ENCODE measurements at places on chromosomes 11 and 22. TPM values are rescaled to one million over a fixed set of nuclear protein-coding genes. Genes with fewer than 3 reads are reported as not detected.

CCDC15 gene
- 4.3 TPM for total RNA-seq

DNA sequence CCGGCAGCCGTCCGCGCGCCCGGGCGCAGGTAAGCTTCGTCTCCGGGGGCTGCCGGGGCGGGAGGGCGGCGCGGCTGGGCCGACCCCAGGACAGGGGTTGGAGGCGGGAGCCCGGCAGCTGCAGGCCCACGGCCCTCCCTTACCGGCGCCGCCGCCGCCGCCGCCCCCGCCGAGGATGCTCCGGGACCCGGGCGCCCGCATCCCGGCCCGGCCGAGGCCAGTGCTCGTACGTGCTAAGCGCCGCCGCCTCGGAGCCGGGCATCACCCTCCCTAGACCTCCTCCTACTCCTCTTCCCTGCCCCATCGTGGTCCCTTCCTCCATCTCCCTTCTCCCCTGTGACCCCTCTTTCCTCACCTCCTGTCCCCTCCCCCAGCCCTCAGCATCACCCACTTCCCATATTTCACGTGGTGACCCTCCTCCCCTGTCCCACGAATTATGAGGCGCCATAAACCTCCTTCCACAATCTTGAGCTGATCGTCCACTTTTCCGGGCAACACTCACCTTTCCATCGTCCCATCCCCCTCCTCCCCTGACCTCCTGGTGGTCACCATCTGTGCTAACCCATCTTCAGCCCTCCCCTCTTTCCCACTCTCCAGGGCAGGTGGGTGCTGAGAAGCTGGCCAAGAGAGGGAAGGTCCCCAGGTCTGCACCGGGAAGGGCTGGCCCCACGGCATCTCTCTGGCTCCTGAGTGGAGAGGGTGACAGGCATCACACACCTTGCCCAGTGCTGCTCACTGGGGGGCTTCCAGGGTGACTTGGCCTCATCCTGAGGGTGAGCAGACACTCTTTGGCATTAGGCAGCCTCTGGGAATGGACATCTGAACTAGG, 612 bp downstream of the ASPHD2 start:
- DNase-seq, result no peak

DNA sequence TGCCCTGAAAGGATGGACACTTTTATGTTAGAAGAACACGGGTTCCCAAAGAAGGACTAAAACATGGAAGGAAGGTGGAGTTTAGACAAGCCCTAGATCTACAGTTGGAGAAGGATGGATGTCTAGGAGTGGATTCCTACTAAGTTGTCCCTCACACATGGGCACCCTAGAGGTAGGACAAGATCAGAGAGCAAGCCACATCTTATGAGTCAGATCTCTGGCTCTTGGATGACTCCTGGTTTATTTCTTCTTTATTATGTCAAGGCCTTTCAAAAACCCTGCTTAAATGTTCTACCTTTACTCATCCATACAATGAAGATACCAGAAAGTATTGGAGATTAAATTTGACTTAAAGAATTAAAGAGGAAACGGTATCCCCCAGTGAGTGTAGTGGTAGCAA, 34.4 kb downstream of the PRCP start:
- DNase-seq, result no peak

DNA sequence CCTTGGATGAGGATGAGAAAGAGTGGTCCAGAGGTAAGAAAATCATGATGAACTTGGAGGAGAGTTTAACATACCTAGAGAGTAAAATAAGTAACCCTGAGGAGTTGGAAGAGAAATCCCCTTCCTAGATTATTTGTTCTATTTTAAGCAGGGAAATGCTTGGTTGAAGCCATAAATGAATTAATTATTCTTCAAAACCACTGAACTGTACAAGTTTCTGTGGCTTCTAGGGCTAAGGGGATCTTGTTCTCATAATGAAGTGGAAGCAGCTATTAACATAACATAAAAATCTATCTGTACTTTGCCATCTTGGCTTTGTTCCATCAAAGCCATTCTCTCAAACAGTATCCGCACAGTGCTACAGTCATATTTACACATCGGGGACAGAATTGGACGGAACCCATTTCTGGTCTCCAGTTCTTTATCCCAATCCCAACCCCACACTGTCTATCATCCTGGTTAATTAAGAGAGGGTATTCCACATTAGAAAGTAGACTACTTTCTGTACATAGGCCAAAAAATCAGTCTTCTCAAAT, 14.5 kb upstream of the ARHGAP42 start:
- no peak for DNase-seq

CARNS1 gene
- not detected for total RNA-seq

DNA sequence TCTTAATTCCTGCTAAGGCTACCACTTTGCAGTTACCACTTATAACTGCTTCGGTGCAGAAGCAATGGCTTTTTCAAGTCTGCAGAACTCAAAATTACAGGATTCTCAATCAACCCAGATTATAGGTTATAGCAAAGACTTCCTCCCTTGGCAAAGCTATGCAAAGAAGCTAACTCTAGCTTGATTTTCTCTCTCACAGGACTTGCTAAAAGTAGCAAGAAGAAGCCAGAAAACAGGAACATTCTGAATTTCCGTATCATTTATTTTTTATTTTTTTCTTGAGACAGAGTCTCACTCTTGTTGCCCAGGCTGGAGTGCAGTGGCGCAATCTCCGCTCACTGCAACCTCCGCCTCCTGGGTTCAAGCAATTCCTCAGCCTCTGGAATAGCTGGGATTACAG, 10.7 kb upstream of the PLEKHB1 start:
- no peak for DNase-seq

DNA sequence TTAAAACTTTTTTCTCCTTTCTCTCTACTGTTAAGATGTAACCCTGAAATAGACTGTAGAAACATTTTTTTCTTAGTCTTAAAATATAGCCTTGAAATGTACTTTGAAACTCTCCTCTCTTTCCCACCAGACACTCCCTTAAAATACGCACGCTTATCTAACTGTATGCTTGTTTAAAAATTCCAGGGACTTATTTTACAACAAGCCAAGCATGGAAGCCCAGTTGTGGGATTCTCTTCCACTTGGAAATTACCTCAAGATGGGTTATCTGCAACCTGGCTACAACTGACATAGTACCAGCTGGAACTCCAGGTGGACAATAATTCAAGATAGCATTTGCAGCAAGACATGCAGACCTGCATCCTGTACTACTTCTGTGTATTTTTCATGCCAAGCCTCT, 12.1 kb upstream of the CHORDC1 start:
- DNase-seq, result no peak

APOBEC3B gene
- total RNA-seq, result 13.6 TPM

CCDC81 gene
- total RNA-seq, result not detected

DNA sequence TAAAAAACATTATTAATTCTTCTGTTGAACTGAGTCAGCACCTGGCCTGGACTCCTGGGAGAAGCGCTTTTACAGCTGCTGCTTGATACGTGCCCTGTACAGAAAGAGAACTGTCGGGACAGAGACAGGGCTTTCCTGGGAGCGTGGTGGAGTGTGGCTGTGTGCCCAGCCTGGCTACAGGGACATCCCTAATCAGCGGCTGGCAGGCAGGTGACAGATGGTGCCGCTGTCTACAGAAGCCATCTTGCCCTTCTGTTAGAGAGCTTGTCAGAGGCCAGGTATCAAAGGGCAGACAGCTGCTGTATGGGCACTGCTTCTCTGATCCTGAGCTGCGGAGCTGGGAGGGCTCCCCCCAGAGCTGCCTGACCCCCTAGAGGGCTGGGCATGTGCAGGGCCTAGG, 361.8 kb downstream of the TENM4 start:
- no peak for DNase-seq

DNA sequence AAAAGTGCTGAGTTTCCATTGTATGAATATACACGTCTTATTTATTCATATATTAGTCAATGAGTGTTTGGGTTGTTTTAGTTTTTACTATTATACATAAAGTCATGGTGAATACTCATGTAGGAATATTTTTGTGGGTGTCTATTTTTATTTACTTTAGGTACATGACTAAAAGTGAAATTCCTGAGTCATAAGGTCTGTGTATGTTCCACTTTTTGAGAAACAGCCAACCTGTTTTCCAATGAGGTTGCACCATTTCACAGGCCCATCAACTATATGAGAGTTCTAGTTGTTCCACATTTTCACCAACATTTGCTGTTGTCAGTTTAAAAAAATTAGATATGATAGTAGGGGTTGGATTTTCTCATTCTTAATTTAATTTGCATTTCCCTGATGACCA, 6.6 kb upstream of the OR6X1 start:
- DNase-seq, result no peak

EMSY gene
- total RNA-seq, result 44.2 TPM

DNA sequence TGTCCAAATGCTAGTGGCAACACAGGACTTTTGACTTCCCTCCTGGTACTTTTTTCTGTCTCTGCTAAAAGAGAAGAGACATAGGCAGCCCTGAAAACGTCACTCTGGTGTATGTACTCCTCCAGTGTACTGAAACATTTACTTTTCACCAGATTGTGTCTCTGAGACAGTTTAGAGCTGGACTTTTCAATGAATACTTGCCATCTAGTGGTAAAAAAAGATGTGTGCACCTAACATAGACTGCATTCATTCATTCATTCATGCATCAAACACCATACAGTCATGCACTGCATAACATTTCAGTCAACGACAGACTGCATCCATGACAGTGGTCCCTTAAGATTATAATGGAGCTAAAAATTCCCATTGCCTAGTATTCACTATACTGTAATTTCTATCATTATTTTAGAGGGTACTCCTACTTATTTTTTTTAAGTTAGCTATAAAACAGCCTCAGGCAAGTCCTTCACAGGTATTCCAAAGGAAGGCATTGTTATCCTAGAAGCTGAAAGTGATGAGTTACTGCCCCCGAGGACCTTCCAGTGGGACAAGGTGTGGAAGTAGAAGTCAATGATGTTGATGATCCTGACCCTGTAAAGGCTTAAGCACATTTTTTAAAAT, 186.2 kb downstream of the SPON1 start:
- DNase-seq, result peak; percentile 61

NFAM1 gene
- not detected for total RNA-seq

SMIM35 gene
- total RNA-seq, result not detected

IGSF9B gene
- 1.7 TPM for total RNA-seq

- no peak for DNase-seq
Observed at GRCh38 chr22:36871669-36872081, 10.9 kb downstream of the NCF4 start.

DNA sequence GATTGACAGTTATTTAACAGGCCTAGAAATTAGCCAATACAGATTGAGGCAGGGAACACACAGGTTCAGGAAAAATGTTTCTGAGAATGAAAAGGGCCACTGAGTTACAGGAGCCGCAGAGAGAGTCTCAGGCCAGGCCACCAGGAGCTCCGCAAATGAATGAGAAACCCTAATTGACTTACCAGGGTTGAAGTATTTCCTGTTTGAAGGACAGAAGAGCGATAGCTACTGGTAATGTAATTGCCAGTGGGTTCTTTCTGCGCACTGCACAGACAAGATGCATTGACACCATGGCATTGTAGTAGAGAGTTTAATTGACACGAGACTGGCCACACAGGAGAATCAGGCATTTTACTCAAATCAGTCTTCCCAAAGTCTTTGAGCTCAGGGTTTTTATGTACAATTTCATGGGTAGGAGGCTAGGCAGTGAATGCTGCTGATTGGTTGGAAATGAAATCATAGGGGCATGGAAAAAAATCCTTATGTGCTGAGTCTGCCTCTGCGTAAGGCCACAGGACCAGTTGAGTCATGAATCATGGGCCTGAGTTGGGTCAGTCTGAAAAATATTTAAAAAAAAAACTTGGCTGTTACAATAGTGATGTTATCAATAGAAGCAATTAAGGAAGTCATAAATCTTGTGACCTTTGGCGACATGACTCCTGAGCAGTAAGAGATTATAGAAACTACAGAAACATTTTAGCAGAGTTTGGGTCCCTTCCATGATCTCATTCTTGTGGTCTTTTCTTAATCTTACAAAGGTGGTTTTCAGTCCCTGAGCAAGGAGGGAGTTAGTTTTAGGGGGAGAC, 203.8 kb downstream of the CASP12 start:
- no peak for DNase-seq

TRIM44 gene
- 60.7 TPM for total RNA-seq

GRCh38 chr11:2205214-2205720, 33.7 kb upstream of the TH start:
- no peak for DNase-seq

- no peak for DNase-seq
Observed at GRCh38 chr11:83773950-83774880, 488.0 kb upstream of the CCDC90B start.

ACRV1 gene
- not detected for total RNA-seq

DNA sequence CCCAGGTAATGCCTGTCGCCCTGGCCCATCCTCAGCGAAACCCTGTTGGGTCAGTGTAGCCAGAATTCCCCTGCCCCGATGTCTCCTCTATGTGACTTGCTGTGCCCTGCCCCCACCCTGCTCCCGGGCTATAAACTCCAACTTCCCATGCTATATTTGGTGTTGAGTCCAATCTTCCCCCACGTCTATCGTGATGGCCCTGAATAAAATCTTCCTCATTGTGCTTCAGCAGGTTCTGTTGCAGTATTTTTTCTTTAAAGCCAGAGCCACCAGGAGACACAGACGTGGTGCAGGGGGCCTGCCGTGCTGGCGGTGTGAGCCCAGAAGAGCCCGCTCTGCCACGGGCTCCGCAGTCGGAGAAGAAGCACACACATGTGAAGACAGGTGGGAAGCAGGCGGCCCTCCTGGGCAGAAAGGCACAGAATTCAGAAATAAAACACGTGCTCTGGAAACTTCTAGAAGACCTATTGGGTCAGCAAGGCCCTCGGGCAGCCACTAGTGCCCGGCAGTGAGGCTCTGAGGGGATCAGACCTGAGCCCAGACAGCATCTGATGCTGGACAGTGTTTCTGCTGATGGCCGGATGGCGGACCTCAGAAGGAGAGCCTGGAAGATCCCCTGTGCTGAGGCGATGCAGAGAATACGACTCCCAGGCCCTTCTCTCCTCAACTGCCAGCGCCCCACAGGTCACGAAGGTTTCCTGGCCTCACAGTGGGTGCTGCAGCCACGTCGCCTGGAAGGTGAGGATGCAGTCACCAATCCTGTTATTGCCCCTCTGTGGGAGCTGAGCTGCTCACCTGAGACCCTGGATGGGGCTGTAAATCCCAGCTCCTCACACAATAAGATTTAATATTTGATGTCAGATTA, 501.9 kb downstream of the BRD1 start:
- no peak for DNase-seq

GRCh38 chr11:134531327-134532130, 119.5 kb upstream of the B3GAT1 start:
- no peak for DNase-seq

GRCh38 chr11:74989260-74989638, 516 bp downstream of the NEU3 start:
- no peak for DNase-seq

GRCh38 chr22:47160781-47161520, 398.5 kb downstream of the TBC1D22A start:
- DNase-seq, result no peak
